ENCODE measurements at places on chromosomes 7 and 10.
A peak's percentile ranks its signal among the peaks of the same experiment; 100 is the strongest.

GRCh38 chr10:29522918-29523317 lies 111.9 kb downstream of the SVIL start:
- DNase-seq = no peak

GRCh38 chr7:85479918-85480643 lies 293.2 kb upstream of the SEMA3D start:
- DNase-seq = no peak

- no peak for DNase-seq
Measured at GRCh38 chr10:17733620-17734019, 18.4 kb upstream of the TMEM236 start.

DNA sequence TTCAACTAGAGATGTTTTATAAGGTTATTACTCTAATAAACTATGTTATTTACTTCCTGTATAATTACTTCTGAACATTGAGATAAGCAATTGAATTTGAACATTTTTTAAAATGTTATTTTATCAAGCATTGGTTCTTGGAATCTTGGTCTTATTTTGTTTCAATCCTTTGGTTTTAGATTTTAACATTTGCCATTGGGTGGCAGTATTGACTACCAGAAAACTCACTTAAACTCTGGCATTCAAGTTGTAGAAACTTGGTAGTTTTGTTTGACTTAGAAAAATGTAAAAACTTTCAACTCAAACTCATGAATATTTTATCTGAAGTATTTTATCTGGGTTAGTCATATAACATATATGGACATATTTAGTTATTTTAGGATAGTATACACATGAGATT lies 48.1 kb downstream of the ATRNL1 start:
- DNase-seq = peak; percentile 5

DNA sequence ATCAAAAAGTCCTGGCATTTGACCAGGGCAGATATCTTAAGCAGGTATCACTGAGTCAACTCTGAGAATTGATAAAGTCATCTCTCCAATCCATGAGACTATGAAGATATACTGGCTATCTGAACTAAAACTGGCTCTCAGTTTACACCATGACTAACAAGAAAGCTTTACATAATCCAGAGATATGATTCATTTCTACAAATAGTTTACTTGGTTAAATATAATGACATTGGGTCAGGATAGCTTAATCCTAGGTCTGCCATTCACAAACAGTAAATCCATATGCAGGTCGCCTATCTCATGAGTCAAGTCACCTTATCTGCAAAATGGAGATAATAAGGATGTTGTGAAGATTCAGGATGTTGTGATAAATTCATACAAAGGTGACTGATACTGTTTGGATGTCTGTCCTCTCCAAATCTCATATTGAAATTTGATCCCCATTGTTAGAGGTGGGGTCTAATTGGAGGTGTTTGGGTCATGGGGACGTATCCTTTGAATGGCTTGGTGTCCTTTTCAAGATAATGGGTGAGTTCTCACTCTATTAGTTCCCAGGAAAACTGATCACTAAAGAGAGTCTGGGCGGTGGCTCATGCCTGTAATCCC lies 117.4 kb downstream of the JMJD1C start:
- DNase-seq = no peak

GRCh38 chr10:114764656-114765055 lies 56.9 kb upstream of the FHIP2A start:
- DNase-seq = no peak

DNA sequence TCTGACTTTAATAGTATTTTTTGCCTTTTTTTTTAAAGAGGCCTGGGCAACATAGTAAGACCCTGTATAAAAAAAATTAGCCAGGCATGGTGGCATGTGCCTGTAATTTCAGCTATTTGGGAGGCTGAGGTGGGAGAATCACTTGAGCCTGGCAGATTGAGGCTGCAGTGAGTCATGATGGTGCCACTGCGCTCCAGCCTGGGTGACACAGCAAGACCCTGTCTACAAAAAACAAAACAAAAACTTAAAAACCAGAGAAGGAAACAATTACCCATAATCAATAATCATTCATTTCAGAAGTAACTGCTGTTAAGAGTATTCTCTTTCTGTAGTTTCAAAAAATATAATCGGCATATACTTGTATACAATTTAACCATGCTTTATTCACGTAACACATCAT lies 28.0 kb downstream of the VPS26A start:
- DNase-seq = no peak

DNA sequence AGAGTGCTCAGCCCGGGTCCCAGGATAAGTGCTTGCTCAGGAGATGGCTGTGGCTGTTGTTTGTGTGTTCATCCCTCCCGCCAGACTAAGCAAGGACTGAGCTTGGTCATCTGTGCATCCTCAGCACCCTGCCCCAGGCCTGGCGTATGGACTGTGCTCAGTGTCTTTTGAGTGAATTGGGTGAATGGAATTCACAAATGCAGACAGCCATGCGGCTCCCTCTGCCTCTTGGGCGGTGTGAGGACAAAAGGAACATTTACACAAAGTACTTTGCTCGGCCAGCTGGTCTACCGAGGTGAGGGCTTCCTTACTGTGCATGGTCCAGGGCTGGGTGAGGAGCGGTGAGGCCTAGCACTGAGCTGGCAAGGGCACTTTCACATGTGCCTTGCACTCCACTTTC lies 120.2 kb downstream of the CDH23 start:
- DNase-seq = no peak

DNA sequence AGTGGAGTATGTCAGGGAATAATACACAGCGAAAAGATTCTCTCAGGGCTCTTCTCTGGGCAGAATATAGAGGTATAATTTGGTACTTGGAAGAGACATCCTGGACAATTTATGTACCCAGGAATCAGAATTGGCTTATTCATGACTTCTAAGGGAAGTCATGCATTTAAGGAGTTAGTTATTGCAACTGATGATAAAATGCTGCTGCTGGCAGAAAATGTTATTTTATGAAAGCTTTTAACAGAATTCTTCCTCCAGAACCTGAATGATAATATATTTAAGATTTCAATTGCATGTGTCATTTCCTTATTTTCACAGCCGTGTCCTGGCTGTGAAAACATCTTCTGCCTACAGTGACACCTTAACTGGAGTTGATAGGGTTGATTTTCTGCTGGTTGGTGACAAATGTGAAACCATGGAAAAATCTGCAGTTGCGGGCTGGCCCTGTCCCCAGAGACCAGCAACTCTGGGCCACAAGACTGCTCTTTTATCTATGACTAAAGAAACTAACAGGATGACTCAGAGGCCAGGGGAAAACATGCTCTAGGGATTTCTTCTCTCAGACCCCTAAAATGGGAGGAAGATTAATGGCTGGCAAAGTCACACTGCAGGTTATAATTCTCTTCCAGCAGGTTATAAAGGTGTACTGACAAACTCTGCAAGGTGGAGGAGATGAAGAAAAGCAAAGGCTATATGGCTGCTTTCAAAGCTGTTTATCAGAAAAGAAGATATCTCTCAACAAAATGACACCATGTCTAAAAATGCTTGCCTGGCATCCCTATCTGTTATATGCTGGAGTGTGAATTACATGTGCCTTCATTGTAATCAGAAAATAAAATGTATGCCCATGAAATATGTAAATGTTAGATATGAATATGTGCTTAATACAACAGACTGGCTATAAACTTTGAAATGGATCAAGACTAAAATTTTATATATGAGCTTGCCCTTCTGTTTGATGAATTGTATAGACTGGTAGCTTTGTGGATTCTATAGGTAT lies 12.1 kb upstream of the TRUB1 start:
- DNase-seq = peak; percentile 68

DNA sequence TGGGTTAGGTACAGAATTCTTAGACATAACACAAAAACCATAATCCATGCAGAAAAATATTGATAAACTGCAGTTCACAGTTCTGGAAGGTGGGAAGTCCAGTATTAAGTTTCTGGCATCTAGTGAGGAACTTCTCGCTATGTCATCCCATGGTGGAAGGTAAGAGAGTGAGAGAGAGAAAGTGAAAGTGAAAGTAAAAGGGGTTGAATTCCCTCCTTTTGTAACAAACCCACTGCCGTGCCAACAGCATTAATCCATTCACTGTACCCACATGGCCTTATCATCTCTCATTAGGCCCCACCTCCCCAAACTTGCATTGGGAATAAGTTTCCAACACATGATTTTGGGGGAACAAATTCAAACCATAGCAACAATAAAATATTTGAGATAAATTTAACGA lies 17.1 kb downstream of the ZNF485 start:
- peak; percentile 57 for DNase-seq
